GDM1 (cell line): ENCODE measurements at places on chromosomes 12 and 14.

DNA sequence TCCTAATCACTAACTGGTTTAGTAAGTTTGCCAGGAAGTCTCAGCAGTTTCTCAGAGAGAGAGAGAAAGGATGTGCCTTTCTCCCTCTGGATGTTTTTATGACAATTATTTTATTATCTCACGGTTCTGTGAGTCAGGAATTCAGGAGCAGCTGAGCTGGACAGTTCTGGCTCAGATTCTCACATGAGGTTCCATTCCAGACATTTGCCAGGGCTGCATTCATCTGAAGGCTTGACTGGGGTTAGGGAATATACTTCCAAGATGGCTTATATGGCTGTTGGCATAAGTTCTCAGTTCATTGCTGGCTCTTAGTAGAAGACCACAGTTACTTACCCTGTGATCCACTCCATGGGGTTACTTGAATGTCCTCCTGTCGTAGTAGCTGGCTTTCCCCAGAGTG, 101.2 kb upstream of the ATF7IP start:
- no peak for DNase-seq

DNA sequence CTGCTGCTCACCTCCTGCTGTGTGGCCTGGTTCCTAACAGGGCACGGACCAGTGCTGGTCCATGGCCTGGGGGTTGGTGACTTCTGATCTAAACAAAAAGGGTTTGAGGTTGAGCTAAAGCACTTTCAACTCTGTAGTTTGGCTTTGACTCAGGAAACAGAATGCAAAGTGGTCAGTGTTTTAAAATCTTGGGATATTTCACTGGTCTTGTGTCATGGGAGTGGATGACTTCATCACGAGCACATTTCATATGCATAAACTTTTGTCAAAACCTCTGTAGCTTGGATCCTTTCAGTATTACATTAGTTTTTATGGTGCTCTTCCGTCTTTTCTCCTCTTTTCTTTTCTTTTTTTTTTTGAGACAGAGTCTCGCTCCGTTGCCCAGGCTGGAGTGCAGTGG, 25.6 kb downstream of the FAM161B start:
- no peak for DNase-seq

DNA sequence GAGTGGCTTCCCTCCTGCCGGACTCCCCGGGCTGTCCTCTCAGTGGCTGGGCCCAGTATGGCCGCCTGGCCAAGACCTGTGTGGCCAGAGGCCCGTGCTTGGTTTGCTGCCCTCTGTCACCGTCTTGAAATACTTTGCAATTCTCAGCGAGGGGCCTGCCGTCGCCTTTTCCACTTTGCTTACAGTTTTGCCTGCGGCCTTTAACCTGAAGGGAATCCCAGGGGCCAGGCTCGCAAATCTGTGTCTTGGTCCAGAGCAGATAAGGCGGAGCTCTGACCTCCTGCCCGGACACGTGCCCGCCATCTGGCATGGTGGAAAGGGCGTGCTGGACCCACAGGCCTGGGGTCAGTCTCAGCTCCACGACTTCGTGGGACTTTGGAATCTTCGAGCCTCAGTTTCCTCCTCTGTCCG, 10.9 kb upstream of the AMN start:
- no peak for DNase-seq

GRCh38 chr14:28671425-28671824, 95.2 kb upstream of the FOXG1 start:
- no peak for DNase-seq

- DNase-seq, result no peak
Observed at GRCh38 chr14:53956427-53957201, at the start of gene BMP4. TSS of gene BMP4 (minus strand) at chr14:53956825. CDS start at chr14:53952222, 4,603 bp downstream.

GRCh38 chr14:102532204-102532658, 22.7 kb upstream of the ANKRD9 start:
- DNase-seq, result no peak

DNA sequence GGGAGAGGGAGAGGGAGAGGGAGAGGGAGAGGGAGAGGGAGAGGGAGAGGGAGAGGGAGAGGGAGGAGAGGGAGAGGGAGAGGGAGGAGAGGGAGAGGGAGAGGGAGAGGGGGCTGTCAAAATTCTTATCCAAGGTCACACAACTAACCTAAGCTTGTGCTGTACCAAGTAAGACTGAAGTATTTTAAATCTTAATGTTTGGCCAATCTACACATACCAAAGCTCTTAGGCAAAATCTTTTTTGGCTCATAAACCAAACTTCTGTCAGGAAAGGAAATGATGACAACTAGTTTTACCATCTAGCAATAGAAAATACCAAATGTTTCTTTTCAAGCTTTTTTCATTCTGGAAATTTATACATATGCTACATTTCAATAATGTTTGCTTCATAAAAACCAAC, 33.8 kb downstream of the CCDC38 start:
- DNase-seq, result no peak

DNA sequence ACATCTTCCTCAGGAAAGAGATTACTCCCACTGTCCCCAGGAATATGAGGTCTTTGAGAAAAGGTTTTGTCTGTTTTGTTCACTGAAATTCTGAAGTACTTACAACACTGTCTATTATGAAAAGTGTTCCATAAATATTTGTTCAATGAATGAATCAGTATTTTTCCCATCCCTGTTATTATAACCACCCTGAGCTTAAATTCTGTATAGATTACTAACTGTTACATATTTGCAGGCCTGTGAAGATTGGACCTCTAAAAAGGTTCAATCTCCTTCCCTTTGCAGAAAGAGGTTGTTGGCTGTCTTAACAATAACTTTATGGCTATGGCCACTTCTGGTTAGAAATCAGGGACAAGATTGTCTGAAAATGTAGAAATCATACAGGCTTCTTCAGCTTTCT, 174.5 kb upstream of the NPAS3 start:
- no peak for DNase-seq

- DNase-seq, result no peak
Observed at GRCh38 chr12:22722779-22723178, 97.8 kb downstream of the ETNK1 start.

DNA sequence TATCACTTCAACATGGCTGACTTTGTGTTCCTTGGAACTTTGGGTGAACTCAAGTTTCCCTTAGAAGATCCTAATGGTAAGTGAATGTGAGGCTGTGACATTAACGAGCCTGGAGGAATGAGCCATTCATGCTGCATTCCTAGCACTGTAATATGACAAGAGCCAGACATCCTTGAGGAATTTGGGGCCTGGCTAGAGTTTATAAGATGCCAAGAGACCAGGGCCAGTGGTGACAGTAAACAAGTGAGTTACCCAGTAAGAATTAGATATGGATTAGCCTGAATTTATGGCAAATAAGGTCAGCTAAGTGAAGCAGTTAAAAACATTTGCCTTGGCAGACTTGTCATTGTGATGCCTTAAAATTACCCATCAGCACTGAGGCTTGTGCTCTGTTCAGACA, 232.4 kb downstream of the AKAP6 start:
- no peak for DNase-seq

- no peak for DNase-seq
Observed at GRCh38 chr14:61439779-61440418, 118.5 kb downstream of the PRKCH start.

DNA sequence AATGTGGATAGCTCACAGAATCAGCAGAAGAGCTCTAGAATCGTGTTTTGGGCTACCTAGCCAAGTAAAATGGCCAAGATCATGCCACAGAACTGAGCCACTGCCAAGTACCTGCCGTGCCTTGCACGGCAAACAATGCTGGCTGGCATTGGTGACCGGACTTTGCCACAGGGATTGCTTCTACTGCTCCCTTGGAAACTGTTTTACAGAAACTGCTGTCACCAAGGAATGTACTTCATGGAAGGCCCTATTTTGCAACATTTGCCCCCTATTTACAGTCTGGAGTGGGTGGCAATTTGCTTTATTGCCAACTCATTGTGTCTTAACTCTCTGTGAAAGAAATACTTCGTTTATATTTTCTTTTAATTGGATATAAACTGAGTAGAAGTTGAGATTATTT, 49.0 kb downstream of the BORCS5 start:
- DNase-seq, result no peak

DNA sequence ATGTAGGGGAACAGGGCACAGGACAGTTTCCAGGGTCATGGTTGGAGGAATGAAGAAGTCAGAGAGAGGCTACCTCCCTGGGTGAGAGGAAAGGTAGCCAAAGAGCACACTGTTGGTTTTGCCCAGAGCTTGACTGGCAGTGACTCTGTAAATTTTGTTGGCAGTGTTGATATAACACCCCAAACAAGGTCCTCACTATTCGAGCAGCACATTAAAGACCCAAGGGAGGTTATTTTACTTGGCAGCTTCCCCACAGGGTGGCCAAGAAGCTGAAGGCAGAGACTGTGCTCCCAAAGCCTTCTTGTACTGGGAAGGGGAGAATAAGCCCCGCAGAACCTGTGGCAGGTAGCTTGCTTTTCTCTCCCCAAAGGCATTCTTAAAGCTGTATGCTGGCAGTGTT, 40.6 kb downstream of the WSCD2 start:
- DNase-seq, result no peak

GRCh38 chr12:90987520-90987919, 17.3 kb downstream of the EPYC start:
- DNase-seq, result no peak

- DNase-seq, result no peak
Observed at GRCh38 chr12:127245437-127245836, 1021.5 kb upstream of the TMEM132C start.

- no peak for DNase-seq
Observed at GRCh38 chr14:85865701-85866100, 335.8 kb downstream of the FLRT2 start.

GRCh38 chr14:104583424-104584306, 4.1 kb downstream of the C14orf180 start:
- no peak for DNase-seq

GRCh38 chr12:93664573-93665138, 12.5 kb upstream of the CRADD start:
- no peak for DNase-seq

GRCh38 chr12:104130760-104131159, 7.2 kb downstream of the NFYB start:
- no peak for DNase-seq

DNA sequence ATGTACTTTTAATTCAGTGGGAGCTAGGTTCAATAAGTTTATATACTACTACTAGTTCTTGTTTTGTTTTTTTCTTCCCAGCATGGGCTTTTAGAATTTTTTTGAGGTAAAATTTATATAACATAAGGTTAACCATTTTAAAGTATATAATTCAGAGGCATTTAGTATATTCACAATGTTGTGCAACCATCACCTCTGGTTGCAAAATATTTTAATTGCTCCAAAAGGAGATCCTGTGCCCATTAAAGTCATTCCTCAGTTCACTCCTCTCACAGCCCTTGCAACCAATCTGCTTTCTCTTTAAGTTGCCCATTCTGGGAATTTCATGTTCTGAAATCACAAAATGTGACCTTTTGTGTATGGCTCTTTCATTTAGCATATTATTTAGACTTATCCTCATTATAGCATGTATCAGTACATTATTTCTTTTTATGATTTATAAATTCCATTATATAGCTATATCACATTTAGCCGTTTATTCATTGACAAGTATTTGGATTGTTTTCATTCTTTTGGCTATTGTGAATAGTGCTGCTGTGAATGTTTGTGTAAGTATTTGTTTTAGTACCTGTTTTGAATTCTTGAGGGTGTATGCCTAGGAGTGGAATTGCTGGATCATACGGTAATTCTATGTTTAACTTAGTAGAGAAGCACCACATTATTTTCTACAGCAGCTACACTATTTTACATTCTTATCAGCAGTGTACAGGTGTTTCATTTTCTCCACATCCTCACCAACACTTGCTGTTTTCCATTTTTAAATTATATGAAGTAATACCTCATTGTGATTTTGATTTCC, 59.1 kb downstream of the ARHGAP5 start:
- DNase-seq, result no peak

GRCh38 chr12:88398031-88398430, 182.2 kb downstream of the KITLG start:
- no peak for DNase-seq

- DNase-seq, result no peak
Observed at GRCh38 chr14:101834397-101834796, 72.9 kb downstream of the PPP2R5C start.

DNA sequence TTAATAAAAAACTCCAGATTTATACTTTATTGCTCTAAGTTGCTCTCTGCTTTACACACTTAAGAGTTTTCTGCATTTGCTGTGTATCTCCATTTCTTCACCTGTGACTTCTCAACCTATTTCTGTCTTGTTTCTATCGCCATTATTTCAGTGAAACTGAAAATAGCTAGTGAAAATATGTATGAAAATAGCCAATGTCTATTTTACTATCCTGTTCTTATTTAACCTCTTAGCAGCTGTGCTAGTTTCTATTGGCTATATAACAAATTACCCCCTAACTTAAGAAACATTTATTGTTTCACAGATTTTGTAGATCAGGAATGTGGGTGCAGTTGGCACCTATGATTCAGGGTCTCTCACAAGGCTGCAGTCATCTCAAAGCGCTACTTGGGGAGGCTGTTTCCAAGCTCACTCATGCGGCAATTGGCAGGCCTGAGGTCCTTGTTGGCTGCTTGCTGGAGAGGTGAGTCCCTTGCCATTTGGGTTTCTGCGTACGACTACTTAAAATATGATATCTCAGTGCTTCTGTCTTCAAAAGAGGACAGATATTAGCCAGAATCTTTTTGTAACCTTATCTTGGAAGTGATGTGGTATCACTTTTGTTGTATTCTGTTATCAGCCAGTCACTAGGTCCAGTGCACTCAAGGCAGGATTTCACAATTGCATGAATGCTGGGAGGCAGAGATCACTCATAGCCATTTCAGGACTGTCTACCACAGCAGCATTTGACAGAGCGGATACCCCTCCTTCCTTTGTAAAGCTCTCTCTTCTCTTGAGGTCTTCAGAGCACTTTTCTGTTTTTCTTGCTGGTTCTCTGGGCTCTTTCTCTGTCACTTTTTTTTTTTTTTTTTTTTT, 7.2 kb downstream of the ERC1 start:
- no peak for DNase-seq

DNA sequence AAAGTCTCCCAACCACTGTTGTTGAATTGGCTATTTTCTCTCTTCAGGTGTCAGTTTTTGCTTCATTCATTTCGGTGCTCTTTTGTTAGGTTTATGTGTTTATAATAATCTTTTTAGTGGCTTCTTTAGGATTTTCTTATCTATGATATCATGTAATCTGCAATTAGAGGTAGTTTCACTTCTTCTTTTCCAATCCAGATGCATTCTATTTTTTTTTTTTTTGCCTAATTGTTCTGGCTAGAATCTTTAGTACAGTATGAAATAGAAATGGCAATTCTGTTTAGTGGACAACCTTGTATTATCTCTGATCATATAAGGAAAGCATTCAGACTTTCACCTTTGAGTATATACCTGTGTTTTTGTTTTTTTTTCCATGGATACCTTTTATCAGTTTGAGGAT, 17.4 kb downstream of the CNOT2 start:
- no peak for DNase-seq

DNA sequence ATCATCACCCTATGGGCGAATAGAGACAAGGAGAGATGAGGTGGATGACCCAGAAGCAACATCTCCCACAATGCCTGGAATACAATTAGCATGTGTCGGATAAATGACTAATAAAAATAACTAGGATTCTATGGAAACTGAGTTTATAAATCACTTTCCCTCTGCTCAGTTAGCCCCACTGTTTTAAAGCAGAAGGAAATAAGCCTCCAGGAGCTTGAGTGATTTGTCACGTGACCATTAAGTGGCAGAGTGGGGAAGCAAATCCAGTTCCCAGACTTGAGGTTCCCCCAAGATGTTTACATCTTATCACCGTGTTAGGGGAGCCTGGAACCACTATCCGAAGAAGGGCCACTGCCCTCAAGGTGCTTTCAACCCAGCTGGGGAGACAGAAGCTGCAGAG, 136.5 kb upstream of the CCND2 start:
- DNase-seq, result no peak

- peak; percentile 3 for DNase-seq
Observed at GRCh38 chr12:116015525-116015924, 262.0 kb downstream of the MED13L start.
